ENCODE measurements at places on chromosomes 7 and 10.

DNA sequence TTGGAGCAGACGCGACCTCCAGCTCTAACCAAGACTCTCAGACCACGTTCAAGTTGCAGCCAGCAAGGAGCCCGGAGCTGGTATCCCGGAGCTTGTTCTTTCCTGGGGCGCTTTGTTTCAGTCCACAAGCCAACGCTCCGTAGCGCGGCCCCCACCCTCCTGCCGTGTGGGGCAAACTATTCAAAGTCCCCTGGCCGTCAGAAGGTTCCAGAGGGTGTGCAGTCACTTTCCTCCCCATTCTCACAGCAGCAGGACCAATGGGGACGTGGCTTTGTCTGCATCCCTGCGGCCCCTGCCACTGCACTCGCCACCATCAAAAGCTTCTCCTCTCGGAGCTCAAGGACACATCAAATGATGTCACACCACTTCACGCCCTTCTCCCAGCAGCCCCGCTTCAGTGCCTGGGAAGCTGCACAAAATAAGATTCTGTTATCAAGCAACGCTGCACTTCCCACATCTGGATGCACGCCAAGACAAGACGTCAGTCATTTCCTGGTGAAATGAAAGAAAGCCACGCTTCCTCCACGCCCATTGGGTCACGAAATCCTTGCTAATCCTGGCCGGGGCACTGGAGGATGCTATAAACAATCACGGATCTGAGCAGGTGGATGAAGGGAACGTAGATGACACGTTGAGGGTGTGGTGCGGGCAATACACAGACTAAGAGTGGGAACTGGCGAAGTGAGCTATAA lies 348.2 kb downstream of the PTPRN2 start:
- DNase-seq = no peak

DNA sequence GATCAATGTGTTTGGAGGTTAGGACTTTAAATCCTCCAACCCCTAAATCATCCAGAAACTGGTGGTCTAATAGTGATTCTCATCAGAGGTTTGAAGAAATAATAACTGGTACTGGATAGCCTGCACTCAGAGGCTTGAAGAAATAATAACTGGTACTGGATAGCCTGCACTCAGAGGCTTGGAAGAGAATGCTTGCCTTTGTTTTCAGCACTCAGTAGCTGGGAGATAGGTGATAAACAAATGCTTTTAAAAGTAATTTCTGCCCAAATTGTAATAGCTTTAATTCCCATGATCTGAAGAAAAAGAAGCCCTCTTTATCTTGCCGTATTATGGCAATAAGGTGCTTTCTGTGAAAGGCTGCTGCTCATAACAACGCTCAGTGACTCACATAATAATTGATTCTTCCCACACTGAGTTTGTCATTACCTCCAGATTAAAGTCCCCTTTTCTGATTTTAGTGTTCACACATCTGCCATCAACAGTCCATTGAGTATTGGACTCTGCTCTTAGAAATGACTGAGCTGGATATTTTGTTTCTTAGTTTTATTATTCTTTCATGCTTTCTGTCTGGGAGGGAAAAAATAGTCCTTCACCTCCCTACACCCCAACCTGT lies 112.3 kb upstream of the PHYHIPL start:
- no peak for DNase-seq

GRCh38 chr10:102269017-102269416 lies 23.7 kb downstream of the GBF1 start:
- DNase-seq = no peak

- DNase-seq = no peak
Measured at GRCh38 chr7:147151661-147152060, 1035.1 kb downstream of the CNTNAP2 start.

DNA sequence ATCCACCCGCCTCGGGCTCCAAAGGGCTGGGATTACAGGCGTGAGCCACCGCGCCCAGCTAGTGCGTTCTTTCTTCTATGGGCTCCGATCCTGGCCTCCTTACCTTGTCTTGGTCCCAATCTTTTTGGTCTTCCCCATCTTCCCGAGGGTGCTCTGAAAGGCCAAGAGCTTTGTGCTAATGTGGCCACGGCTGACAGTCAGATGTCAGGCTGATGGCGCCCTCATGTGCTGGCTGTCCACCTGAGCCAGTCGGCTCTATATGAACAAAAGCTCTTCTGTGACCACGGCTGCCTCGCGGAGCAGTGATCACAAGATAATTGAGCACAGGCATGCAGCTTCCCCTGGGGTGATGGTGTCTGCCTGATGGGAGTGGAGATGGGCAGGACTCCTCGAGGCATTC lies 11.0 kb upstream of the AHCYL2 start:
- DNase-seq = no peak

DNA sequence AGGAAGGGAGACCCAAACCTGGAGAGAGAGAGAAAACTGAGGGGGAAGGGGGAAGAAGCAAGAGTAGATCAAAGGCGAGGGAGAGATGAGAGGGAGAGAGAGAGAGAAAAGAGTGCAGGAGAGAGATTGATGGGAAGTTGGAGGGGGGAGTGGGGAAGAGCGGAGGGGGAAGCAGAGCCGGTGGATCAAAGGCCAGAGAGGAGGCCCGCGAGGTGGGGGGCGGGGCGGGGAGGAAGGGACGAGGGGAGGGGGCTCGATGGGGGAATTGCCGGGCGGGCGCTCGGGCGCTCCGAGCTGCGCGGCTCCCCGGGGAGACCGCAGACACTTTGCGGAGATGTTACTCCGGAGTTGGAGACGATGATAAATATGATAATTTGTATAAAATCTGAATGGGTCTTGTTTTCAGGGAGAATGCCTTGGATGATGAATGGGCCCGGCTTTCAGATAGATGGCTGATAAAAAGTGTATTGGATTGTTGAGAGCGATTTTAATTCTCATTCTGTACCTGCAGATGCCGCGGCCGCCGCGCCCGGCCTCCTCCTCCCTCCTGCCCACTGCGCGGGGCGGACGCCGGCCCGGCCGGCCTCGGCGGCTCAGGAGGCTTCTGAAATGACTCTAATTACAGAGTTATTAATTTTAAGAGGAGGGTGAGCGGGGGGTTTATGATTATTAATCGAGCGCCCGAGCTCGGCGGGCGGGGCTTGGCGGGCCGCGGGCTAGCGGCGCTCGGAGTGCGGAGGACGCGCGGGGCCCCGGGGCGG lies 21.4 kb upstream of the PAX2 start:
- no peak for DNase-seq

GRCh38 chr10:122567056-122567660 lies 6.6 kb downstream of the DMBT1 start:
- DNase-seq = no peak

GRCh38 chr7:38102507-38102906 lies 75.5 kb upstream of the STARD3NL start:
- no peak for DNase-seq

- DNase-seq = no peak
Measured at GRCh38 chr10:62723375-62723774, 81.1 kb upstream of the ADO start.

DNA sequence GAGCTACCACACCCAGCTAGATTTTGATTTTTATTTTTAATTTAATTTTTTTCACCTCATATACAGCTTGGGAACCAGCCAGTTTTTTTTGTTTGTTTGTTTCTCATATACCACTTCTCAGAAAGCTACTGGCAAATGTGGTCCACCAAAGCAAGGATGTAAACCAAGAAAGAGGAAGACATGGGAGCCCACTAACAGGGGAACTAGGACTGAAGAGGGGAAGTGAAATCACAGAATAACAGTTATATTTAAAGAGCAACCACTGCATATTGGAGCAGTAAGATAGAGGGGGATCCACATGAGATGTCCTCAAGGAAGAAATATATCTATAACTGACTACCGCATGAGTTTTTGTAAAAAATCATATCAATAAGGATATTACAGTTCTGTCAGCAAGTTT lies 10.5 kb downstream of the CPVL start:
- no peak for DNase-seq

GRCh38 chr7:12713625-12714378 lies 26.4 kb downstream of the ARL4A start:
- no peak for DNase-seq

DNA sequence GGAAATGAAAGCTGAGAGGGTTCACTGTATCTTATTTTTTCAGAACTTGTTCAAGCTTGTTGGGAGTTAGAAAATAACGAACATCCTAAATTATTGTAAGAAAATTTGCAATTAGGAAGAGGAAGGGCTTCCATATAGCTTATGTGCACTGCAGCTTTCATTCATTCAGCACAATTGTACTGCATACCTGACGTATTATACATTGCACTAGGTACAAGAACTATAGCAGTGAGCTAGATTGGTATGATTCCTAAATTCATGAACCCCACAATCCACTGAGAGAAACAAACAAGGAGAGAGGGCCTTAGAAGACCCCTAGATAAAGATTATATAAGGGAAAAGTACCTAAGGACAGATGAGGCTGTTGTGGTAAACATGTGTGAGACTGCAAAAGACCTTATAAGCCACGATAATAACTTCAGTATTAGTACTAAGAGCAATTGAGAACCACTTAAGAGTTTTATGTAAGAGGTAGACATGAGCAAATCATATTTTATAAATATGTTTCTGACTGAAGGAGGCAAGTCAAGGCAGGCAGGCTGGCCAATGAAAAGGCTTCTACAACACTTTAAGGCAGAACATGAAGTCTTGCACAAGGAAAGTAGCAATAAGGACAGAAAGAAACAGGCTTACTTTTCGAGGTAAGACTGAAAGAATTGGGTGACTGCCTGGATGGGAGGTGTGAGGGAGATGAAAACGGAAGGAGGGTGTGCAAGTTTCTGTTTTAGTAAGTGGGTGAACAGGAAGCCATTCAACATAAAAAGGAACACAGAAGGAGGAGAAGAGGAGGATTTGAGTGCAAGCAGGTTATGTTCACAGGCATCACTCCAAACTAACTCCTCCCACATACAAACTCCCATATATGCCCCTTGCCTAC lies 77.9 kb upstream of the LRRN3 start:
- DNase-seq = no peak

GRCh38 chr10:121631365-121632029 lies 33.3 kb upstream of the FGFR2 start:
- no peak for DNase-seq

- no peak for DNase-seq
Measured at GRCh38 chr7:97094284-97094930, 23.1 kb upstream of the SDHAF3 start.

- DNase-seq = no peak
Measured at GRCh38 chr10:97179731-97180362, 5.9 kb downstream of the SLIT1 start.

DNA sequence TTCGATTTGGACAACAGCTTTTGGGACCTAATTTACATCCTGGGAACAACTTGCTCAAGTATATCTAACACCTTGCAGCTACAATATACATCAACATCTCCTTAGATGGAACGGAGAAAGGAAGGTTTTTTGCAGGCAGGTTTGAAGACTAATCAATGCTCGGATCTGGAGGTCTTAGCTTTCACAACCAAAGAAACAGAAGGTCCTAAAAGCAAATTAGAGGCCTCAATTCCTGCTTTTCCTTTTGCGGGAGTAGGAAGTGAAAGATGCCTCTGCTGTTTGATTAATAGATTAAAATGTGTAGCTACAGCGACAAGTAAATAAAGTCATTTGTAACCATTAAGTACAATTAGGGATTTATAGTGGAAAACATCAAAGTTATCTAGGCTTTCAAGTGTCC lies 3.7 kb upstream of the SP8 start:
- DNase-seq = no peak

GRCh38 chr7:108171164-108171563 lies 41.0 kb upstream of the LAMB4 start:
- DNase-seq = peak; percentile 6

DNA sequence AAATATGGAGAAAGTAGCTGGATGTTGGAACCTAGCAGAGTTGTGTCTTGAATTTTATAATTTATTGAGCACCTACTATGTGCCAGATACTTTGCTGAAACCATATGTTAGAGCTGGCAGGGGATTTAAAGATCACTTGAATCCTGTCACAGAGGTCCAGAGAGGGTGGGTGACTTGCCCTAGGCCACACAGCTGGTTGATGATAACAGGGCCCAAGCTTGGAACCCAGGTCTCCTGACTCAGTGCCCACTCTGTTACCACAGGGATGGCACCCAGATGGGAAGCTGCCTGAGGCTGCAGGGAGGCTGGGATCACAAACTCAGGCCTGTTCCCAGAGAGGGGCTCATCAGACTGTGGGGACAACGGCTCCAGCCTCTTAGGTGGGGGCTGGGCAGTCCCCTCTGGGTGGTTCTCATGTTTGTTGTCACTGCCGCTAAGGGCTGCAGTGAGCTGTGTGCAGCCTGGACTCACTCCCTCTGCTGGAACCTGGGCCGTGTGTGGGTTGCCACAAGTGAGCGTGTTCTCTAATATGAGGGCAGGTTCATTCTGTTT lies 18.6 kb downstream of the GOLGA7B start:
- DNase-seq = no peak

DNA sequence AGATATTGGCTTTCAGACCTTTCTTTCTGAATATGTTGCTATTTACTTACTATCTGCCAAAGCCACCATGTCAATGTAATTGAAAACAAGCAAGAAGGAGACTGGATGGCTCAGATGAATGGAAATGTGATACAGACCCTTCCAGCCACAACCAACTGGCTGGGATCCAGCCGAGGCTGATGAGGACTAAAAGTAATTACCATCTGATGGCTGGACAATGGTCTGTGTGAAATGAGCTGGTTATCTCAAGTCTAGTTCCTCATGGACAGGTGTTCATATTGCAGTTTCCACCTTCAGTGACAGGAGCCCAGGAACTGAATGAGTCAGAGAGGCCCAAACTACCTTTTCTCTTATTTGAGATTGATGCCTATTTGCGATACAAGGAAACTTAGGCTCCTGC lies 267.5 kb downstream of the GATA3 start:
- DNase-seq = no peak

GRCh38 chr10:126240483-126240882 lies 147.8 kb downstream of the ADAM12 start:
- DNase-seq = peak; percentile 71

DNA sequence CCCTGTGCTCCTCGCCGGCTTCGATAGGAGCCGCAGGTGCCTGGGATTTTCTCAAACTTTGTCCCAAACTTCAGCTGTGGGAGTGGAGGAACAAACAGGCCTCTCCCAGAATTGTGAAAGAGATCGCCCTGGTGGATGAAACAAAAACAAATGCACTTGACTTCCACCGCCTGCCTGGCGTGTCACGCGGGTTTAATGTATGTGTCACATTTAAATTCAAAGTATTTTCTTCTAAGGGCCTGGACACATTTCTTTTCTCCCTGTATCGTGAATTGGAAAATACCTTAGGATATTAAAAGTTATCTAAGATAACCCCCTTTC lies 694 bp upstream of the WASL start:
- DNase-seq = no peak

Data from smooth muscle cell of the brain vasculature (primary cell).